ENCODE measurements at places on chromosomes 12 and 14.

DNA sequence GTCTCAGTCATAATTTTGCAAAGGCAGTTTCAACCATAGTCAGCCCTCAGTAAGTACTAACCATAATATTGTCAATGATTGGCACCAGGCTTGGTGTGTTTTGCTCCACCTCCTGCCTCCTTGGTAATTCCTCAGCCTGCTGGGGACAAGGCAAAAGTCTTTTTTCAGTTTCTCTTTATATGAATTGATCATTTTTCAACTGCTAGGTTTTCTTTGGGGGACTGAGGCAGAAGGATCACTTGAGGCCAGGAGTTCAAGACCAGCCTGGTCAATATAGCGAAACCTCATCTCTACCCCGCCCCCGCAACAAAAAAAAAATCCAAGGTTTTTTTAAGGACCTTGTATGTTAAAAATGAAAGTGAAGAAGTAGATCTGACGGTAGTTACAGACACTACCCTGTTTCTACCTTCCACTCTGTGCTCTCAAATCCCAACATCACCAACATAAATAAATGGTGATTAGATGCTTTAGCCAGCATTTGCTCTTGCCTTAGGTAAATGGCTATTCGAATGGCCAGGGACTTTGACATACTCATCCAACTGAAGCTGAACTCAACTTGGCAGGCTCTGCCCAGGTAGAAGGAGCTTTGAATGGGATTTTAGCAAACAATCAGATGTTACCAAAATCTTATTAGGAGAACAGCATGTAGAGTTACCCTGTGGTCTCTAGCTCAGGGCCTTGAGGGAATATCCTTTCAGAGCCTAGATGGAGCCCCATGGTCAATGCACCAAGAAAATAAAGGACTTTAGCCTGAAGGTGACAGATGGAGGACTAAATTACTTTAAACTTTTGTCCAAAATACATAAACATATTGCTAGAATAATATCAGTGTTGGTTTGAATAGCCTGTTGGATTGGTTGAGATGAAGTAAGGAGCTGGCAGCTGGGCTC lies 126.9 kb upstream of the AMIGO2 start:
- no peak for DNase-seq

GRCh38 chr12:130707571-130707891 lies 8.6 kb downstream of the RIMBP2 start:
- no peak for DNase-seq

- DNase-seq = no peak
Measured at GRCh38 chr14:99534333-99534732, 53.1 kb downstream of the CCNK start.

DNA sequence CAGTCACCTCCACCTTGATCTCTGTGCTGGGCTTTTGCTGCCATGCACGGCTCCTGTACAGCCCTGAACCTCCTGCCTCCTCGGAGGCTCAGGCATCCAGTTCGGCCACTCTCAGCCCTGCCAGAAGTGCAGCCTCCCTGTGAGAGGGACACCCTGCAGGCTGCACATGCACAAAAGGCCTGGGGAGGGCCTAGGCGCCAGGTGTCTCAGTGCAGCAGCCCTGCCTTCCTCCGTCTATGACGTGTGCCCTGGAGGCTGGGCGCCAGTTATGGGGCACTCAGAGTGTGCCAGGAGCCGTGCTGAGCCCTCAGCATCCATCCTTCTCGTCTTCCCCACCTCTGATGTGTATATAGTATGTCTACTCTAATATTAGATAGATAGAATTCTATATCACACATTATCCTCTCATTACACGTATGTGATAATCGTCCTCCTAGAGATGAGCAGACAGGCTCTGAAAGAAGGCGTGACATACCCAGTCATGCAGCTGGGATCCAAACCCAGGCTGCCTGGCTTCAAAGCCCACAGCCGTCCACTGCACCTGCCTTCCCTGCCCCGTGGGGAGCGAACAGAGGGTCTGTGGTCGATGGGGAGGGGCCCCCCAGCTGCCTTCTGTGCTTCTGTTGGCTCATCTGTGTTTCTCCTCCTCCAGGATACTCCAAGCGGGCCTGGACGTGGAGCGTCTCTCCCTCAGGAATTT lies 101.1 kb downstream of the B4GALNT3 start:
- DNase-seq = no peak

DNA sequence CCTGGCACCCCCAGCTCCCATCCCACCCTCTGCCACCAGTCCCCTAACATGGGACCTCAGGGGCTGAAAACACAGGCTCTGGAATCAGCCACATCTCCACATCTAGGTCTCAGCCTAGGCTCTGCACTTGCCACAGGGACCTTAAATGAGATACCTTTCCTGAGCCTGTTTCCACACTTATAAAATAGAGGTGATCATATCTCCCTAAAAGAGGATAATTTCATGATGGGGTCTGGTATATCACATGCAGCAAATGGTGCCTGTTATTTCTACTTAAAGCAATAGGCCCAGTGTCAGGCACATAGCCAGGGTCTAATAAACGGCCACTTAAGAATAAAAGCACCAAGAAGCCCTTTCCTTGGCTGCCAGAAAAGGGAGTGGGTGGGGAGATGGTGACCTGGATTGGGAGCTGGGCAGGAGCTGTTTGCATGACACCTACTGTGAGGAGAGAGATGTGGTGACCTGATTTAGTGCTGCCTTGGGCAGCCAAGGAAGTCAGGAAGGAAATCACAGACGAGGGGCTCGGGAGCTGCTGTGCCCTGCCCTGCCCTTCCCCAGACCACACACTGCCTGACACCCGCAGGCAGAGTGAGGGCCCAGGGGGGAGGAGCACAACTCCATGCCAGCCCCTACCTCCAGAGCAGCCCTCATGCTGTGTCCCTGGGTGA lies 71.2 kb downstream of the IRF2BPL start:
- no peak for DNase-seq

DNA sequence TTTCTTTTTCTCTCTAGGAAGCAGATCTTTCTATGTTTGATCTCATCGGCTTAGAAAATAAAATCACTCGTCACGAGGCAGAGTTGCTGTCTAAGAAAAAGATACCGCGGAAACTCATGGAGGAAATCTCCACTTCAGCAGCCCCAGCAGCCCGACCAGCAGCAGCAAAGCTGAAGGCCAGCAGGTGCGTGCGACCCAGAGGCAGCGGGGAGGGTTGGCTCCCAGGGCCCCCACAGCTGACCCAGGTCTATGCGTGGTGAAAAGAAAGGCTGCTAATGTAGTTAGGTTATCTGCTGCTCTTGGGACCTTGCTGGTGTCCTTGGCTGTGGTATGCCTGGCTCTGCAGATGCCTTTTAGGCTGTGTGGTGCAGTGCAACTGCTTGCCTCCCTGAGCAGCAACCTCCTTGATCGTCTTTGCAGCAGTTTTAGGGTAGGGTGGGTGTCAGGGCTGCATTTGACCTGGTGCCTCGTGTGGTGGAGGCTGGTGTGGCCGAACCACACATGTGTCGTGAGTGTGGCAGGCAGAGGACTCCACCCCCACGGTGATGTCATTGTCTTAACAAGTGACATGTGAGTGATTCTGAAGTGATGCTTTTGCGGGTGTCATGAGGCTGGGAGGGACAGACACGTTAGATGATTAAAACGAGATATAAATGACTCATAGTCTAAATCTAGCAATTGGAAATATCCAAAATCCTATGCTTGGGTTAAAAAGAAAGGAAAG lies 68.6 kb downstream of the EP400 start:
- DNase-seq = no peak

- no peak for DNase-seq
Measured at GRCh38 chr12:92927436-92928281, 1.4 kb downstream of the EEA1 start.

DNA sequence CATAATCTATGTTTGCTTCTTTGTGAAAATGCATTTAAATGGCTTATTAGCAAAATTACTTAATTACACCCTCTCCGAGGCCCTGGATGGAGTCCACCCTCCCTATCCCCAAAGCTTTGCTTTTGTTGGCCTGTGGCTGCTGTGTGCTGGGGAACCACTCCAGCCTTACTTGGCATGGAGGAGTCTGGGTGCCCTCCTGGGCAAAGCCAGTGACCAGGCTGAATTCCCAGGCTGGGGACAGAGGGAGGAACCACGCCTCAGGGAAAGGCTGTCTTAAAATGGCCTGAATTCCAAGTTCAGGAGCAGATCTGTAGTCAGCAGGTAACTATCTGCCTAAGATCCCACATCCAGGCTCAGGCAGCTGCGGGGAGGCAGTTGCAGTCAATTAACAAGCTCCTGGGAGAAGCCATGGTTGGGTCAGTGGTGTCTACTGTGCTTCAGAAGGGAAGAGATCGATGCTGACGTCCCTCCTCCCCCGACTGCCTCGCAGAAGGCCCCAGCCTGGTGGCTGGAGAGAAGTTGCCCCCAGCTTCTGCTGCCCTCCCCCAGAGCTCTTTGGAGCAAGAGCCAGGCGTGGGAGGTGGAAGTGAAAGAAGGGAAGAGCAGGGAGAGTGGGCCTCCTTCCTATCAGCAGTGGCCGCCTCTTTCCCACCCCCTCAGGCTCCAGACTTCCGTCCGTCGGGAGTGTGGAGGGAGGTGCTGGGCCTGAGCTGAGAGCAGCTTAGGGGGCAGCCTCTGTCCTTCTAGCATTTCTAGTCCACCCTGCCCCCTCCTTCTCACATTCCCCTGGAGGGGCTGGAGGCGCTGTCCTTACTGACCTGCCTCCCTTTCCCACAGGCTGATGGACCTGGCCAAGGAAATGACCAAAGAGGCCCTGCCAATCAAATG lies 11.3 kb downstream of the VASH1 start:
- DNase-seq = no peak

Data from stimulated activated CD4-positive, alpha-beta T cell treated with anti-CD3 and anti-CD28 coated beads, Interleukin-4, amount 100 ng/mL, for 24 hours (primary cell).